Large intestine (tissue), 12 donors: ENCODE measurements at places on chromosomes 2 and 18. TPM values are rescaled to one million over a fixed set of nuclear protein-coding genes. Genes with fewer than 3 reads are reported as not detected.
A peak's percentile ranks its signal among the peaks of the same experiment; 100 is the strongest.

DNA sequence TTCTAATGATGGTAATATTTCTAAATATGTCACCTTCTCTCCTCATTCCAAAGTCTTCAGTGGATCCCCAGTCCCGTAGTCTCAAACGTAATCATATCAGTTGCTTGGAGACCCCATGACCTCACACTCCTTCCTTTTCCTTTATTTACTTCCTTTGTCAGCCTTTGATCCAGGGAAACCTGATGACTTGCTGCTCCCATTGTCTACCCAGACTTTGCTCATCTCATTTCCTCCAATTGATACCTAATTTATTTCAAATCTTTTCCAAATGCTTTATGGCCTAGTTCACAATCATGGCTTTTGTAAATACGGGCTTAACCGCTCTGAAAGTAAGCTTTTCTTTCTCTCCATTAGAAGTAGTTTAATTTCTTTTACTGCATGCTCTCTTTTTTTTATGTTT, 402.4 kb upstream of the CYRIA start:
- no peak overlapping the region for H3K4me3 ChIP-seq

DNA sequence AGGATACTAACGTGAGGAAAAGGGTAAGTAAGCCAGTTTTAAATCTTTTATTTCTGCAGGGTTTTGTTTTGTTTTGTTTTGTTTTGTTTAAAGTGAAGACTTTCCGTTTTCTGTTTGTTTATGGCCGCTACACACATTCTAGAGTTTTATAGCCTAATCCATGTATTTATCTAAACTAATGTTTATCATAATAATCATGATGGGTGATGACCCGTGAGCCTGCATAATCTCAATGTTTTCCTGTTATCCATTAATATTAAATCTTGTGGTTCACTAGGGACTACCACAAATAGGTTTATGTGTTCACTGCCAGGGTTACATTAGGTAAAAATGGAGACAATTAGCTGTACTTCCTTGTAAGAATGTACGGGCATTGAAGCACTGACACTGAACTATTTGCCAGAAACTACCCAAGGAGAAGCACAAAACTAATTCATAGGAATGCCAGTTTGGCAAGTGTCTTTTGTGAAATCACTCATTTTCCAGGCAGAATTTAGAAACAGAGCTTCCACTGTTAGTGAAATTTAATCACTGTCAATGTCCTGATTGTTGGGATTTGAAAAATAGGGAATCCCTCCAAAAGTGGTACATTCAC, 574.8 kb downstream of the LRP1B start:
- H3K4me1 ChIP-seq = no peaks in the 10 kb centered on the region
- no peaks in the 10 kb centered on the region for H3K27me3 ChIP-seq
- H3K36me3 ChIP-seq = no peaks in the 10 kb centered on the region
- no peak overlapping the region for H3K4me3 ChIP-seq
- peak; percentile 3 for DNase-seq
- H3K27ac ChIP-seq = no peak overlapping the region

- peak; percentile 61 for DNase-seq
- peak overlapping the region; percentile 65 for H3K4me3 ChIP-seq
- peaks cover 33% of the 10 kb centered on the region for H3K36me3 ChIP-seq
- H3K27me3 ChIP-seq = no peaks in the 10 kb centered on the region
These were observed 579 bp downstream of the MAT2A start for GRCh38 chr2:85539361-85540132.

DNA sequence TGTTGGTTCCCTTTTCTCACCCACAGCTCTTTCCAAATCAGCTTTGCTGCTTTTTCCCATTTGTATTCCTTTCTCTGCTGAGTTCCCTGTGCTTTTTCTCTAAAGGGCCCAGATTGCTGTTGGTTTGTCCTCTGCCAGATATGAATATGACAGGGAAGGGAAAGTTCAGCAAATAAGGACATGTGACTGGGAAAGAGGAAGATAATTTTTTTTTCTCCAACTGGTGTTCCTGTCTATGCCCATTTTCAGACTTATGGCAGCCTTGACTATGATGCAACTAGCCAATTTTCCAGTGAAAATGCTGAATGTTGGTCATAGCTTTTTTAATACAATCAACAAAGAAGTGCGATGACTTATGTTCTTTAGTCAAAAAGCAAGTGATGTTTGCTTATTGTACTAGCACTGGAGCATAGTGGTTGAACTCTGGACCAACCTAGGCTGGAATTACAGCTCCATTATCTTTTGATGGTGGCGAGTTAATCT, 7.7 kb downstream of the MDH1 start:
- peak; percentile 69 for DNase-seq
- peak overlapping the region; percentile 67 for H3K27ac ChIP-seq
- H3K36me3 ChIP-seq = peaks cover 30% of the 10 kb centered on the region
- peaks cover 17% of the 10 kb centered on the region for H3K4me1 ChIP-seq

DNA sequence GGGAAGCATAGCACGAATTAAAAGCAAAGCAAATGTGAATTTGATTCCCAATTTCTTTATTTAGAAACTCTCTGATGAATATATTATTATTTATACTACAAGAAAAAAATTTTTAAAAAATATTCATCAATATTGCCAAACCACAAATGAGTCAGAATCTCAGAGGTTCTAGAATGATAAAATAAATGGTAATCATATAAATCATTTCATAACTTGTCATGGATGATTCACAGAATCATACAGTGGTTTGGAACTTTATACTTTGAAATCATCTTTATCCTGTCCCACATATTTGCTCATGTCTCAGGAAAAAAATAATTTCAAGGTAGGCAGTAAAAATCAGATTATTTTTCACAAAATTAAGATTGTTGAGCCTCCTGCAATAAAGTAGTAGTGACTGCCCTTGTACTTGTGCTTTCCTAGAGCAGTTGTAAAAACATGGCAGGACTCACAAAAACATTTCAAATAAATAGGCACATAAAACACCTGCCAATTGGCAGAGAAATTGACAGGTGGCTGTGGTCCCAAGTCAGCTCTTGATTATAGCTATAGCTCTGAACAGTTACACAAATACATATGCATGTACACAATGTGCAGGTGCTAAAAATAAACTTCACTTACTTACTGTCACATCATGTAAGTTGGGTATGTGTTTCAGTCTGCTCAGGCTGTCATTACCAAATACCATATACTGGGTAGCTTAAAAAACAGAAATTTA, 273.9 kb upstream of the SESTD1 start:
- H3K27ac ChIP-seq = no peak overlapping the region
- H3K27me3 ChIP-seq = no peaks in the 10 kb centered on the region
- DNase-seq = no peak
- H3K4me3 ChIP-seq = no peak overlapping the region
- no peaks in the 10 kb centered on the region for H3K4me1 ChIP-seq

- H3K27me3 ChIP-seq = peaks cover 63% of the 10 kb centered on the region
- H3K36me3 ChIP-seq = no peaks in the 10 kb centered on the region
- peak; percentile 29 for DNase-seq
- H3K4me3 ChIP-seq = peak overlapping the region; percentile 42
These were observed 1.5 kb downstream of the CACNB4 start for GRCh38 chr2:152097290-152097800.

Gene CRYGD
- 0.52 TPM for polyA plus RNA-seq

Gene SCLY
- polyA plus RNA-seq = 21.5 TPM

Gene FEV
- 11.9 TPM for polyA plus RNA-seq

Gene FN1
- 216 TPM for polyA plus RNA-seq

Gene ZNF892
- 1.6 TPM for polyA plus RNA-seq
